EL (cell line): ENCODE measurements at places on chromosomes 11 and 22.
A peak's percentile ranks its signal among the peaks of the same experiment; 100 is the strongest.

GRCh38 chr22:41485033-41485432 lies 16.1 kb downstream of the ACO2 start:
- DNase-seq, result no peak

GRCh38 chr22:18114495-18114894 lies 3.9 kb downstream of the TUBA8 start:
- DNase-seq, result no peak

- no peak for DNase-seq
Observed at GRCh38 chr22:47549741-47550340, 787.4 kb downstream of the TBC1D22A start.

DNA sequence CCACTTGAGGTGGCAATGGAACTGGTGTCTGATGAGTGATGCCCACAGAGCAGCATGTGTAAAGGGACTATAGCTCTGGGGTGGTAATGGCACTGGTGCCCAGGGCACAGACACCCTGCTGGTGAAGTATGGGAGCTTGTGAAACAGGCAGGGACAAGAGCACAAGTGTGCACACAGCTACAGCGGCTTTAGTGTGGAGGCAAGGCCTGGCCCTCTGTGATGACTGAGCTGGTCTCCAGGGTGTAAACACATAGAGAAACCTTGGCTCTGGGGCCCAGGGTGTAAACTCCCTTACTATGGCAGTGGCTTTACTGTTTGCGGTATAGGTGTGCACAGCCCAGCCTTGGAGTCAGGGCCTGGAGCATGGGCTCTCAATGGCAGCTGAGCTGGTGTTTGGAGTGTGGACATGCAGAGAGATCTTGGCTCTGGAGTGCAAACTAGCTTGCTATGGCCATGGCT lies 46.3 kb downstream of the BIRC2 start:
- no peak for DNase-seq

GRCh38 chr11:45005106-45005505 lies 54.4 kb upstream of the TP53I11 start:
- DNase-seq, result no peak

DNA sequence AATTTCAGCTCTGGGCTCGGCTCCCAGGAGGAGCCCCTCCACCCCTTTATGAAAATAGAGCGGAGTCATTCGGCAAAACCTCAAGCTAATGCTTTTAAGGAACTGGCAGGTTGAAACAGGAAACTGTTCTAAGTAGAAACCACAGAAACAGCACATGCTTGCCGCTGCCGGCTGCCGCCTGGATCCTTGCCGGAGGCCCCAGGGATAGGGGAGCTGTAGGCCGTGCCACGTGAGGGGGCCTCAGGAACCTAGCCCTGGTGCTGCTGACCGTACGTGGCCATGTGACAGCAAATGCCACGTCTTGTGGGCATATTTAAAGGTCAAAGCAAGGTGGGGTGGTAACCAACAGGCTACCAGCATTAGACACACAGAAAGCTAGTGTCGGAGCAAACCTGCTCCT lies 77.9 kb upstream of the TIMP3 start:
- DNase-seq, result peak; percentile 90

DNA sequence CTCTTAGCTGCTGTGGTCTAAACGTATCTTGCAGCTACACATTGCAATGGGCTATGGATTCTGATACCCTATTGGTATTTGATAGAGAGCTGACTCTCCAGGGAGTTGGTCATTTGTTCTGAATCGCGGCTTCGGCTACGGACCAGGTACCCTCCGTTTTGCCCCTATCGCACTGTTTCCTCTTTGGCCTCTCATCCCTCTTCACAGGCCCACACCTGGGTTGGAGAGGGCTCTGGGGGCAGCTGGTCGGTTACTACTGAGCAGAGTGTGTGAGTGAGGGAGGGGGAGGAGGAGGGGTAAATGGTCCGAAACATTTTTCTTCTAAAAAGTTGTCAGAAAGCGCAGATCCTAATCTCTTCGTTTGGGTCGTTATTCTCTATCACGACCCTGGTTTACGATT lies 48.8 kb upstream of the HSD17B12 start:
- DNase-seq, result no peak

DNA sequence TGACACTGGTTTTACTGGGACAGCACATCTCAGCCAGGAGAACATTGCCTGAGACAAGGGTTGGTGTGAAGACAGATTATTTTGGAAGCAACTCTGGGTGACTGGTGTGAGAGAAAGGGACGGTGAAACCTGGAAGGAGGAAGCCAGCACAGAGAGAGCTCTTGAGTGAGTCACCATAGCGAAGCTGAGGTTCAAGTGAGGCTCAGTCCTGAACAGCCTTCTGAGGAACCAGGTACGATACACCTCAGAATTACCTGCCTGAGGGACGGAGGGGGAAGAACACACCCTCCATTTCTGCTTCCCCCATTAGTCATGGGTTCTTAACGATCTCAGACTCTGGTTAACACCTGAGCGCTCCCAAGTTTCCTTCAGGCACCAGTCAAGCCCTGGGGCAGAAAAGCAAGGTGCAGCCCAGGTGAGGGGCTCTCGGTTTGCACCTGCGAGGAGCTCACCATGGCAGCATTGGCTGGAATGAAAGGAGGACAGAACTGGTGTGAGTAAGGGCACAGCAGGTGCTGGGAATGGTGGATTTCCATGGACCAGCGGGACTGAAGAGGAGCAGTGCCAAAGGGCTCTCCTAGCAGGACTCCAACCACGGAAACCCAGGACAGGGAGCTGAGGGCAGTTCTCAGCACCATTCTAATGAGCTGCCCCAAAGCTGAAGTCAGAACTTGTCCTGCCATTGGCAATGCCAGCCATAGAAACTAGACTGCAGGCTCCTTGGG lies 459.3 kb downstream of the OPCML start:
- no peak for DNase-seq

DNA sequence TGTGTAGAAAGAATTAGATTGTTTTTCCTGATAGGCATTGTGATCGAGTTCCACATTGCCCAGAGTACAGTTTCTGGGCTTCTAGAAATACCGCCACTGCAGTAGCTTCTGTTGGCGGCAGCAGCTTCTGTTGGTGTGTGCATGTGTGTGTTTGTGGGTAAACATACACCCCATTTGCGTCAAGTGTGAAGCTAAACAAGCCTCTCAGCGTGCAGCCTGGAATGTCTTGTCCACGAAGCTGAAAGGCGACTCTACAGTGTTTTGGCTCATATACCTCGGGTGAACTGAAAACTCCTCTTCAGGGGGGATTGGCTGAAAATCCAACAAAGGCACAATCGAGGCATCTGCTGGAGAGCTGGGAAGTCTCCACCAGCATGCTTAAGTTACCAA lies 112.0 kb upstream of the E2F8 start:
- no peak for DNase-seq

GRCh38 chr22:36374603-36375024 lies 13.2 kb downstream of the MYH9 start:
- peak; percentile 76 for DNase-seq

DNA sequence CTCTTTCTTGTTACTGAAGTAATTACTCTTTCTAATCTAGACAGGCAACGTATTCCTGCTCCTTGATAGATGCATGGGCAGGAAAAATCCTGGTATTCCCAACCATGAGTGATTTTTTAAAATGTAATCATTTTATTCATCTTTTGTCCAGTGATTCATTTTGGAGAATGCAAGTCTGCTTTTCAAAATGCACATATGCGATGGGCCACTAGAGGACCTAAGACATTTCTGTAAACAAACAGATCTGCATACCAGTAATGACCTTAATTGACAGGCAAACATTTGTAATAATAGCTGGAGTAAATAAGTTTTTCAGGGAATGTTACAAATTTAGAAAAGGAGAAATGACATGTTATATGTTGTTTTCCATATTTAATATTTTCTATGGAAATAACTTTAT lies 1167.6 kb downstream of the JRKL start:
- DNase-seq, result no peak

GRCh38 chr11:103484545-103484944 lies 375.3 kb downstream of the DYNC2H1 start:
- DNase-seq, result no peak

GRCh38 chr11:100061006-100061405 lies 626.1 kb upstream of the ARHGAP42 start:
- DNase-seq, result no peak

- no peak for DNase-seq
Observed at GRCh38 chr11:34278693-34279297, 79.0 kb downstream of the ABTB2 start.

- no peak for DNase-seq
Observed at GRCh38 chr11:75773595-75774353, 5.2 kb downstream of the DGAT2 start.

- DNase-seq, result peak; percentile 79
Observed at GRCh38 chr11:9003573-9004182, at the start of gene NRIP3. NRIP3 (minus strand) TSS chr11:9004001; CDS start chr11:9003935, 66 bp downstream.

- no peak for DNase-seq
Observed at GRCh38 chr22:41106122-41106968, 14.0 kb downstream of the EP300 start.

- DNase-seq, result no peak
Observed at GRCh38 chr22:46001046-46001425, 24.1 kb upstream of the WNT7B start.

DNA sequence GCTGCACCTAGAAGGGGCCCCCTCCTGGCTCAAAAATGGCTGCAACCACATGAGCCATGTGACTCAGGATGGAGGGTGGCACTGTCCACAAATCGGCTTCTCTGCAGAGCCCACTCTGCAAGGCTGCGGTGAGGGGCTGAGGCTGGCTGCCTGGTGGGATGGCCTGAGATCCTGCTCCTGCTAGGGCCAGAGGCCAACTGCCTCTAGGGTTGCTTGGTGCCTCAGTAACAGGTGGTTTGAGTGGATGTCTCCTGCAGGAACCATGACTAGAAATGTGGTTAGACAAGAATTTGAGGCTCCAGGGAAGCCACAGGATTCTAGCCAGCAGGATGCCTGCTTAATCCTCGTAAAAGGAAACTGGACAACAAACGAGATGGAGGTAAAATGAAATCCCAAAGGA lies 17.1 kb downstream of the PATZ1 start:
- peak; percentile 37 for DNase-seq

DNA sequence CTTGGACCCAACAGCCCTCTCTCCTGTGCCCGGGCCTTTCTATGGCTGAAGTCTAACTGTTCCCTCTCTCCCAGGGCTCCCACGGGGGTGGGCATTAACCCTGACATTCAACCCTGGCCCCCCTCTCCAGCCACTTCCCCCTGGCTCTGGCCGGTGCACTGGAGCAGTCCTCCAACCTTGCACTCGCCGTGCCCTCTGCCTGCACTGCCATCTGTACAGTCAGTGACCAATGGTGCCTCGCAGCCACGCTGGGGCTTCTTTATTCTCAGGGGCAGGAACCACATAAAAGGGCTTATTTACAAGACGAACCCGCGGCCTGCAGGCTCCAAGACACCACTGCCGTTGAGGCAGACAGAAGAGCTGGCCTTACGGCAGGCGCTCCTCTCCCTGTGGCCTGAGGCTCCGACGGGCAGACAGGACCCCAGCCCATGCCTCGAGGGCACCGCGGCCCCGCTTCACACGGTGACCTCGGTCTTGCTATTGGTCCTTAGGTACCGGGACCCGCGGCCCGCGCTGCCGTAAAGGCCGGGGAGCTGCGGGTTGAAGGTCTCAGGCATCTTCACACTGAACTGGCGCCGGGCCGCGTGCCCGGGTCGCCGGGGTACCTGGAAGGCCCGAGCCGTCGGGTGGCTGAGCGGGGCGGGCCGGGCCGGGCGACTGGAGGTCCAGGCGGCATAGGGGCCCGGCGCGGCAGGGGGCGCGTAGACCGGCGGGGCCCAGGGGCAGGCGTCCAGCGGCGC lies 5.4 kb downstream of the SHISA8 start:
- no peak for DNase-seq

- no peak for DNase-seq
Observed at GRCh38 chr11:61855939-61856680, 28.0 kb downstream of the FADS2 start.

- no peak for DNase-seq
Observed at GRCh38 chr22:38834215-38834953, 9.4 kb downstream of the NPTXR start.

DNA sequence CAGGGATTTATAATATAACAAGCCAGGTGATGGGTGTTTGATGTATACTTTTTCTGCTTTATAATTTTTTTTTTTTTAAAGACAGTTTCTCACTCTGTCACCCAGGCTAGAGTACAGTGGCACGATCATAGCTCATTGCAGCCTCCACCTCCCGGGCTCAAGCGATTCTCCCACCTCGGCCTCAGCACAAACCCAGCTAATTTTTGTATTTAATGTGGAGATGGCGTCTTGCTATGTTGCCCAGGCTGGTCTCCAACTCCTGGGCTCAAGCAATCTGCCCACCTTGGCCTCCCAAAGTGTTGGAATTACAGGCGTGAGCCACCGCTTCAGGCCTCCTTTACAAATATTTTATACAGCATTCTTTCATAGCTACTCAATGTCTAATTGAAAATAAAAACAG lies 48.6 kb downstream of the MORC2 start:
- DNase-seq, result no peak

DNA sequence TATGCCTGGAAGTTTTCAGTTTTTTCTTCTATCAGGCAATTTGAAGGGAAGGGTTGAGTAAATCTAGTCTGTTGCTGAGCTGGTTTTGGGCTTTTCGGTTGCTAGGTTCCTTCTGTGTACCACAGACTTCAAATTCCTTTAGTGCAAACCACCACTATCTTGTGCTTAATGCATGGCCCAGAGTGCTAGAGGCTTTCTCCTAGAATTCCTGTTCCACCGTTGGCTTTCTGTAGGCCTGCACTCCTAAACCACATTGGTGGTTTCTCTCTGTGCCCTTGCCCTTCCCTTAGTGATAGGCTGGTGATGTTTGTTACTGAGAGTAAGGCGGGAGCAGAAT lies 47.1 kb upstream of the CTSC start:
- peak; percentile 13 for DNase-seq

- peak; percentile 83 for DNase-seq
Observed at GRCh38 chr22:35630387-35630793, 13.3 kb upstream of the MB start.

DNA sequence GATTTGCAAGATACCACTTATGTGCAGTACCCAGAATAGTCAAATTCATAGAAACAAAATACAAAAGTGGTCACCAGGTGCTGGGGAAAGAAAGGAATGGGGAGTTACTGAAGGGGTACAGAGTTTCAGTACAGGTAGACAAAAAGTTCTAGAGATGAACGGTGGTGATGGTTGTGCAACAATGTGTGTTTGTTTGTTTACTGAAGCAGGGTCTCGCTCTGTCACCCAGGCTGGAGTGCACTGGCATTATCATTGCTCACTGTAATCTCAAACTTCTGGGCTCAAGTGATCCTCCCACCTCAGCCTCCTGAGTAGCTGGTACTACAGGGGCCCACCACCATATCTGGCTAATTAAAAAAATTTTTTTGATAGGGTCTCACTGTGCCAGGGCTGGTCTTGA lies 12.1 kb downstream of the UBE2L6 start:
- no peak for DNase-seq

GRCh38 chr11:106644824-106645223 lies 373.5 kb downstream of the GUCY1A2 start:
- DNase-seq, result peak; percentile 6

DNA sequence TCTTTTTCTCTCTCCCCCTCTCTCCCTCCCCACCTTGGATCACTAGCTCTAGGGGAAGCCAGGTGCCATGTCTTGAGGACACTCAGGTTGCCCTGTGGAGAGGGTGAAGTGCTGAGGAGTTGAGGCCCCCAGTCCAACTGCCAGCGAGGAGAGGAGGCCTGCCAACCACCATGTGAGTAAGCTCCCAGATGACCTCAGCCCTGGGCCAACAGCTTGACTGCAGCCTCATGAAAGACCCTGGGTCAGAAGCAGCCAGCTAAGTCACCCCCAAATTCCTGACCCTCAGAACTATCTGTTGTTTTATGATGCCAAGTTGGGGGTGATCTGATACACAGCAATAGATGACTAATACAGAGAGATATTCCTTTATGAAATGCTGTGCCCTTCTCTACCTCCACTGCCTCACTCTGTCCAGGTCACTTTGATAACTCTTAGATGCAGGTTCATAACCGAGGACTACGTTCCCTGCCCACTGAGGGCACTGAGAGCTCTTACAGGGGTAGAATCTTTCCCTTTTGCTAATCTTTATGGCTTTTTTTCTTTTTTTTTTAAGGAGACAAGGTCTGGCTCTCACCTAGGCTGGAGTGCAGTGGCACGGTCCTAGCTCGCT lies 8.0 kb downstream of the ARFGAP3 start:
- DNase-seq, result peak; percentile 59
